CD4-positive, CD25-positive, alpha-beta regulatory T cell (primary cell): ENCODE measurements at places on chromosomes 3 and 15. TPM values are rescaled to one million over a fixed set of nuclear protein-coding genes. Genes with fewer than 3 reads are reported as not detected.

Gene WDR53
- 37.2 TPM for polyA plus RNA-seq

Gene C2CD4B
- not detected for polyA plus RNA-seq

Gene GP9
- polyA plus RNA-seq = not detected

Gene ATG7
- 26.7 TPM for polyA plus RNA-seq

Gene GNAT1
- not detected for polyA plus RNA-seq

Gene KLF15
- polyA plus RNA-seq = not detected

Gene BCL6
- polyA plus RNA-seq = 2.6 TPM

Gene RLBP1
- not detected for polyA plus RNA-seq

Gene BOC
- polyA plus RNA-seq = not detected

Gene PLEKHO2
- polyA plus RNA-seq = 33.4 TPM

Gene TTC21A
- polyA plus RNA-seq = 0.41 TPM

Gene VIPR1
- polyA plus RNA-seq = 10.7 TPM

Gene WNT7A
- not detected for polyA plus RNA-seq

Gene SLC6A1
- not detected for polyA plus RNA-seq

Gene SH3GL3
- not detected for polyA plus RNA-seq
